NCI-H1092 treated with DMSO at 0.1 percent for 48 hours (cell line): ENCODE measurements at places on chromosomes 2 and 18.

- no peak for DNase-seq
Observed at GRCh38 chr2:44118257-44118656, 50.4 kb upstream of the PPM1B start.

DNA sequence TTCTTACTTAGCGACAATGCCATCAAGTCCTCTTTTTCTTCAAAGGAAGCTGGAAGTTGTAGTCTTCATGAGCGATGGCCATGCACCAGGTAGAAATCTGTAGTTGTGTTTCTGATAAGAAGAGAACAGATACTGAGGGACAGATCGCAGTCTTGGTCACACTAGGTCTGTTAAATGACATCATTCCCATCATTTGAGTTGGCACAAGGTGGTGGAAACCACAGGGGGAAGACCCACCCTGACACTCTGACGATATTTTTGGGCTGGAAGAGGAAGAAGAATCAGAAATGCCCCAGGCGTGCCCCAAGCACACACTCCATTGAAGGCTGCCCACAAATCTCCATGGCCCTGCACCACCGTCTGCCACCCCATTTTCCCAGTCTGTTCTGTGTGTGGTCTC is 89.0 kb upstream of the BOD1L2 start:
- no peak for DNase-seq

GRCh38 chr2:241009601-241010530 is 11.4 kb downstream of the SNED1 start:
- DNase-seq, result no peak

GRCh38 chr2:65061910-65062339 is 5.7 kb downstream of the CEP68 start:
- no peak for DNase-seq

GRCh38 chr2:144111437-144111836 is 408.5 kb downstream of the ZEB2 start:
- DNase-seq, result no peak

DNA sequence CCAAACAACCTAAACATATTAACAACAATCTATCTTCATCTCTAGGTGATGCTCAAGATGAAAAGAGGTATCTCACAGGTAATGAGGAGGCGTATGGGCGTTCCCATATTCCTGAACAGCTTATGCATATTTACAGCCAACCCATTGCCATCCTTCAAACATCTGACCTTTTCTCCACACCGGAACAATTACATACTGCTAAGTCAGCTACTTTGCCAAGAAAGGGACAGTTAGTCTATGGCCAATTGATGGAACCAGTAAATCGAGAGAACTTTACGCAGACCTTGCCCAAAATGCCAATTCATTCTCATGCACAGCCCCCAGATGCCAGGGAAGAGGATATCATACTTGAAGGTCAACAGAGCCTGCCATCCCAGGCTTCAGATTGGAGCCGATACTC is 68.0 kb downstream of the FAM171B start:
- no peak for DNase-seq
